Activated T-cell treated with anti-CD3 and anti-CD28 coated beads, Interleukin-2, amount 50 U/mL, for 4 hours (primary cell): ENCODE measurements at places on chromosomes 12 and 14. TPM values are rescaled to one million over a fixed set of nuclear protein-coding genes. Genes with fewer than 3 reads are reported as not detected.

NTN4 gene
- 0.13 TPM for total RNA-seq

KRT2 gene
- not detected for total RNA-seq

DNA sequence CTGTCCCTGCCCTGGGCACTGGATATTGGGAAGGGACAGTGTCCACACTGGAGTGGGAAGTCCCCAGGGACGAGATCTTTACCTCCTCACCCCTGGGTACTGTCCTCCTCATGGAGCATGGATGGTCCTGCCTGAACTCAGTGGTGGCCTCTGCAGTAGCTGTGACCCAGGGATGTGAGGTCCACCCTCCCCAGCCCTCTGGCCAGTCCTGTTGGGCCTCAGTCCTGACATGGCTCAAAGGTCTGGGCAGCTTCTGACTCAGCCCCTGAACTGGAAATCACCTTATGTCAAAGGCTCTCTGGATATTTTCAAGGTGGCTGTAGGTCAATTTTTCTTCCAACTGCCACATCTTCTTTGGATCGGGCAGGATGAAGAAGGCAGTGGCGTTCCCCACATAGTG lies 24.4 kb downstream of the SERPINA1 start:
- no peak for DNase-seq

SLCO1B1 gene
- not detected for total RNA-seq

- no peak for DNase-seq
These were observed 137.0 kb upstream of the CDKN3 start for GRCh38 chr14:54259821-54260220.

- no peak for DNase-seq
These were observed 10.8 kb upstream of the DUSP6 start for GRCh38 chr12:89363084-89363483.

- DNase-seq, result no peak
These were observed 355.1 kb upstream of the CCDC196 start for GRCh38 chr14:66131111-66131510.

DNA sequence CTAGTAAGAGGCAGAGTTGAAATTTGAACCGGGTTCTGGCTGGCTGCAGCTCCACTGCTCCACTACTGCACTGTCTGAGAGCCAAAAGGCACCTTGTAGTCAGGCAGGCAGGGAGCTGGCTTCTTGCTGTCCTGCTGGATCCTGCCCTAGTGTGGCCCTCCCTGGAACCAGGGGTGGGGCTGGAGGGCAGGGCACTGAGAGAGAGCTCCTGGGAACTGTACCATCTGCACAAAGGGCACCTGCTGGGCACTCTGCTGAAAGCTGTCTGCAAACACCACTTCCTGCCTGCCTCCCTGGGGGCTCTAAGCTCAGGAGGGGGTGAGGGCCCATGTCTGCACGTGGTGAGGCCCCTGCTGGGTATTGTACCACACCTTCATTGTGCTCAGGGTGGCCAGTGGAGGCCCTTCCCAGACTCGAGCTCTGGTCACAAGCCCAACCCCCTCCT lies 19.0 kb upstream of the TCL1B start:
- DNase-seq, result no peak

TECPR2 gene
- 6.7 TPM for total RNA-seq

GRCh38 chr12:31390991-31391390 lies 65.0 kb upstream of the SINHCAF start:
- DNase-seq, result no peak

DNA sequence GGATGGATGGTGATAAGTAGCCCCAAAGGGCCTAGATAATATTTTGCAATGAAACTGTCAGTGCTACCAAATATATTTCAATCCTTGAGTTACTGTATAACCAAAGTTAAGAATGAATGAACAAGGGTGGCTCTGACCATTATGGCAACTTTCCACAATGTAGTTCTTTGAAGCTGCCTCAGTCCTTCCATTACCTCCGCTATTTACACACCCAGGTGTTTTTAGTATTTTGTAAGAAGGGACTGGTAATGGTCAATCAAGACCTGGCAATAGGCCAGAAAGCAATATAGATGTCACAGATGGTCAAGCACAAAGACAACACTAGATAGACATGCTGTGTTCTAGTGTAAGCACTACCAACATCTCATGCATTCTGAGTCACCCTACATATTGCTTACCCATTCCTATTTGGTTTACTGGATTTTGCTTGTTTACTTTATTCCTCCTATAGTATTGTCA lies 16.3 kb downstream of the DUSP16 start:
- no peak for DNase-seq

WDHD1 gene
- 40.6 TPM for total RNA-seq

DNA sequence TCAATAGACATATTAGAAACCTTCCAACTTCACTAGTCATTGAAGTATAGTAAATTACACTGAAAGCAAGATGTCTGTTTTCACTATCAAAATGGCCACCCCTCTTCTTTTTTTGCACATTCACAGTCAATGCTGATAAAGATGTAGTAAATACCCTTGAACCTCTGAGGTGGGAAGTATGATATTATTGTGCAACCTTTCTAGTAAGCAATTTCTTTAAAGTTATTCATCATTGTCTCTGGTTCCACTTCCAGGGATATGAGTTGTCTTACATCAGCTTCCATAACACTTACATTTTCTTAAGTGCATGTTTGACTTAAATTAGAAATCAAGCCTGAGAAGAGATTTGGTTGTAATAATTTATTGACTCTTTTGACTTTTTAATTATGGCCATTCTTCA lies 453.9 kb upstream of the MGAT4C start:
- DNase-seq, result no peak

- peak; percentile 37 for DNase-seq
These were observed 25.9 kb upstream of the LGALS3 start for GRCh38 chr14:55103005-55103640.

DNA sequence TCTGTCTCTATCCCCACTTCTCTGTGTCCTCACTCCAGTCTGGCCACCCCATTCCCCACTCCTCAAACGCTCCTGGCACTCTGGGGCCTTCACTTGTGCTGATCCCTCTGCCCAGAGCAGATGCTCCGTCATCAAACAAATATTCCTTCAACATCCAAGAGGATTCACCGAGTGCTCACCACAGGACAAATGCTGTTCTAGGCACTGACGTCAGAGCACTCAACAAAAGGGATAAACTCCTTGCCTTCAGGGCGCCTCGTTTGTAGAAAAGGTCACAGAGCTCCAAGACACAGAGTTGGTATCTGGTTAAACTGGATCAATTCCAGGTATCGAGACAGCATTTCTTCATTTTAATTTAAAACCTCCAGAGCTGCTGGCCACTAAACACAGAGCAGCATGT lies 35.3 kb downstream of the PSMC1 start:
- no peak for DNase-seq

DNA sequence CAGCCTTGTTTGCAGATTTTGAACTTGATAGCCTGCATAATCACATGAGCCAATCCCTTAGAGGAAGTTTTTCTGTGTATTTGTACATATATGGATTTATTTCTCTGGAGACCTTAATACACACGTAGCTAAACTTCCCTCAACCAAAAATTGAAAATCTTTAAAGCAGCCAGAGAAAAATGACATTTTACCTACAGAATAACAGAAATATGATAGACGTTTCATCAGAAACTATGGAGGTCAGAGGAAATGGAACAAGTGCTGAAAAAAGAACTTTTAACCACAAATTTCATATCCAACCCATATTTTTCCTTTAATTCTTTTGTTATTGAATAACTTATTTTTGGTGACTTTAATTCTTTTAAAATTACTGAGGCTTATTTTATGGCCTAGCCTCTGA lies 177.7 kb downstream of the CCDC91 start:
- DNase-seq, result no peak

- DNase-seq, result no peak
These were observed 87.4 kb downstream of the OTOGL start for GRCh38 chr12:80186727-80187217.

DNA sequence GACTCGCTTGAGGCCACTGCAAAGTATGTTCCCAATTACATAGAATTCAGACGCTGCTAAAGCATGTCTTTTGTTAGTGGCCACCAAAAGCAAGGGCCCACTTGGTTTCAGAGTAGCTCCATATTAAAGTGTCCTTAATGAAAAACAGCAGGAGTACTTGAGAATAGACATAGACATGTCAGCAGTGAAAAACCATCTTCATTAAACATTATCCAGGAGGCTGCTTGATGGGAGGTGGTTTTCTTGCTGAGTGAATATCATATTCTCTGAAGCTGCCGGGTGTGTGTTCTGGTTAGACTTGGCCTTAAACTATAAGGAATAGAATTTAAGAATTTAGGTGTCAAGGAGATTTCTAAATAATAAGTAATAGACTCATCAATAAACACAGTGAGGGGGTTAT lies 79.5 kb upstream of the CCDC198 start:
- no peak for DNase-seq

GRCh38 chr12:68403711-68404110 lies 71.5 kb upstream of the MDM1 start:
- no peak for DNase-seq

DNA sequence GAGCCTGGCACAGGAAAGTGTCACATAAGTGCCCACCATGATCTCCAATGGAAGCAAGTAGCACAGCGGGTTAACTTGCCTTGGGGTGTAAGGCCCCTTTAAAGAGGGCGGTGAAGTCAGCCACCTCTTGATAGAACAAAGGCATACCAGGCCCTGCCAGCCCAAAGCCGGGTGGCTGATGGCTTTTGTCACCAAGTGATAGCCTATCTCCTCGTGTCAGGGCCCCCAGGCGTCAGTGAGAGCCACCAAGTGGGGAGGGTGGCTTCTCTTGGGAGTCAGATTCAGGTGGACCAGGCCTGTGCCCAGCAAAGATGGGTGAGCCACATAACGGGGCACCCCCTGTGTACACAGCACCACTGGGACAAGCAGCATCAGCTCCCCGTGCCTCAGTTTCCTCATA lies 8.3 kb upstream of the MYL2 start:
- no peak for DNase-seq

GRCh38 chr14:99124482-99125105 lies 147.4 kb downstream of the BCL11B start:
- DNase-seq, result no peak

DNA sequence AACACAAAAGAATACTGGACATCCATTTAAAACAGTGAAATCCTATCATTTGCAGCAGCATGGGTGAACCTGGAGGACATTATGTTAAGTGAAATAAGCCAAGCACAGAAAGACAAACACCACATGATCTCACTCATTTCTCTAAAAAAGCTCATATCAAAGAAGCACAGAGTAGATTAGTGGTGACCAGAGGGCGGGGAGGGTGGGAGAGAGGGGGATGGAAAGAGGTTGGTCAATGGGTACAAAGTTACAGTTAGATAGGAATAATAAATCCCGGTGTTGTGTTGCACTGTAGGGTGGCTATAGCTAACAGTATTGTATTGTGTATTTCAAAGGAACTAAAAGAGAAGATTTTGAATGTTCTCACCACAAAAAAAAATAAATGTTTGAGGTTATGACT lies 52.4 kb downstream of the DUSP6 start:
- no peak for DNase-seq
